Stimulated activated CD4-positive, alpha-beta T cell treated with anti-CD3 and anti-CD28 coated beads, Interleukin-4, amount 100 ng/mL, for 4 hours (primary cell): ENCODE measurements at places on chromosomes 11 and 22.

GRCh38 chr11:107183953-107184352 is 165.7 kb upstream of the GUCY1A2 start:
- DNase-seq, result no peak

- DNase-seq, result no peak
These were observed 67.8 kb downstream of the RASSF10 start for GRCh38 chr11:13076961-13077360.

GRCh38 chr11:35165423-35166368 is 26.7 kb downstream of the CD44 start:
- DNase-seq, result peak; percentile 81

GRCh38 chr22:48649466-48649865 is 1178.2 kb downstream of the BRD1 start:
- DNase-seq, result no peak

GRCh38 chr22:23231471-23232093 is 51.3 kb downstream of the BCR start:
- DNase-seq, result no peak

DNA sequence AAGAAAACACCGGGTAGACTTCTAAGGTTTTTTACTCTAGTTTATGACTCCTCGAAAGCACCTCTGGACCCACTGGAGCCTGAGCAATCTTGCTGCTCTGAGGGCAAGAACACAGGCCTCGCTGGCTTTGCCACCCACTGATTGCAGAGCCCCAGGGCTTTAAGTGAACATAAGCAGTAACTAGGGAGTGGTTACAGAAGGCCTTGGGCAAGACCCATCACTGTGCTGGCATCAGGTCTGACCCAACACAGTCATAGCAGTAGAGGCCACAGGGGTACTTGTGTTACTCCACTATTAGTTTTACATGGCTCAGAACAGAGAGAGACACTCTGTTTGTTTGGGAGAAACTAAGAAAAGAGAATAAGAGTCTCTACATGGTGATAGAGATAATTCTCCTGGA is 684.5 kb downstream of the FAM181B start:
- no peak for DNase-seq

GRCh38 chr11:73467505-73467904 is 91.3 kb downstream of the RELT start:
- no peak for DNase-seq

GRCh38 chr22:24208012-24208749 is 26.9 kb downstream of the SUSD2 start:
- DNase-seq, result no peak

DNA sequence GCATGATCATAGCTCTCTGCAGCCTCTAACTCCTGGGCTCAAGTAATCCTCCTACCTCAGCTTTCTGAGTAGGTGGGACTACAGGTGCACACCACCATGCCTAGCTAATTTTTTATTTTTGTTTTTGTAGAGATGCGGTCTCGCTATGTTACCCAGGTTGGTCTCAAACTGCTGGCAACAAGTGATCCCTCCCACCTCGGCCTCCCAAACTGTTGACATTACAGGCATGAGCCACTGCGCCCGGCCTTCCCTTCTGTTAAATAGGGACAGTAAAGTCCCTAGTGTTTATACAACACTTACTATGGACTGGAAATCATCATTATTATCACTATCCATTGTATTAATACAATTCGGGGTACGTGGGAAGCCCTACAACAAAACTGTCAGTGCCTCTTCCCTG is 12.6 kb downstream of the SELENOM start:
- DNase-seq, result no peak

GRCh38 chr11:100925935-100926334 is 203.7 kb downstream of the PGR start:
- DNase-seq, result no peak

GRCh38 chr11:132444911-132445310 is 1074.5 kb downstream of the NTM start:
- DNase-seq, result no peak

- DNase-seq, result no peak
These were observed 879.7 kb downstream of the JRKL start for GRCh38 chr11:97269527-97269926.

- DNase-seq, result no peak
These were observed 5.8 kb upstream of the NECTIN1 start for GRCh38 chr11:119734788-119735187.

- DNase-seq, result no peak
These were observed 469 bp downstream of the ZBED5 start for GRCh38 chr11:10857459-10857708.
